ENCODE measurements at places on chromosomes 5 and 9. TPM values are rescaled to one million over a fixed set of nuclear protein-coding genes. Genes with fewer than 3 reads are reported as not detected.

The CHSY3 gene
- polyA plus RNA-seq = not detected

The CTNND2 gene
- not detected for polyA plus RNA-seq

The BTNL8 gene
- not detected for polyA plus RNA-seq

The IRX2 gene
- polyA plus RNA-seq = not detected

The GM2A gene
- polyA plus RNA-seq = 44.0 TPM

The TRIM14 gene
- 41.2 TPM for polyA plus RNA-seq
